ENCODE measurements at places on chromosomes 5 and 9.

DNA sequence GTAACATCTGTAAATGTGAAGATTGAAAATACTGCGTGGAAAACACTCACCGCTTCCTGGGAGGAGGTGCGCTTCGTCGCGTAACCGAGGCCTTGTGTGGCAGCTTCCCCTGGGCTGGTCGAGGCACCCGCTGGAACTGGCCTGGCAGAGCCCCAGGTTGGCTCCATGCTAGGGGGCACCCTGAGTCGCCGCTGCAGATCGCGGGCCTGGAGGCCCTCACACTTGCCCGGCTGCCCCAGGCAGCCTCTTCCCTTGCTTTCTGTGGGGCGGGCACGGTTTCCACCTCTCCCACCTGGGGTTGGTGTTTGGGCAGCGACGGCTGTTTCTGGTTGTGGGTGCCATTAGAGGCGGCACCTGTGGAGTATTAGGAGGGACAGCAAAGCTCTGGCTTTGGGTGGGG, 852 bp downstream of the ZNF354C start:
- no peak for DNase-seq

- peak; percentile 72 for DNase-seq
These were observed 17.3 kb downstream of the EEIG1 start for GRCh38 chr9:127963359-127964064.

GRCh38 chr5:4572311-4573100, 567.6 kb upstream of the ADAMTS16 start:
- no peak for DNase-seq

DNA sequence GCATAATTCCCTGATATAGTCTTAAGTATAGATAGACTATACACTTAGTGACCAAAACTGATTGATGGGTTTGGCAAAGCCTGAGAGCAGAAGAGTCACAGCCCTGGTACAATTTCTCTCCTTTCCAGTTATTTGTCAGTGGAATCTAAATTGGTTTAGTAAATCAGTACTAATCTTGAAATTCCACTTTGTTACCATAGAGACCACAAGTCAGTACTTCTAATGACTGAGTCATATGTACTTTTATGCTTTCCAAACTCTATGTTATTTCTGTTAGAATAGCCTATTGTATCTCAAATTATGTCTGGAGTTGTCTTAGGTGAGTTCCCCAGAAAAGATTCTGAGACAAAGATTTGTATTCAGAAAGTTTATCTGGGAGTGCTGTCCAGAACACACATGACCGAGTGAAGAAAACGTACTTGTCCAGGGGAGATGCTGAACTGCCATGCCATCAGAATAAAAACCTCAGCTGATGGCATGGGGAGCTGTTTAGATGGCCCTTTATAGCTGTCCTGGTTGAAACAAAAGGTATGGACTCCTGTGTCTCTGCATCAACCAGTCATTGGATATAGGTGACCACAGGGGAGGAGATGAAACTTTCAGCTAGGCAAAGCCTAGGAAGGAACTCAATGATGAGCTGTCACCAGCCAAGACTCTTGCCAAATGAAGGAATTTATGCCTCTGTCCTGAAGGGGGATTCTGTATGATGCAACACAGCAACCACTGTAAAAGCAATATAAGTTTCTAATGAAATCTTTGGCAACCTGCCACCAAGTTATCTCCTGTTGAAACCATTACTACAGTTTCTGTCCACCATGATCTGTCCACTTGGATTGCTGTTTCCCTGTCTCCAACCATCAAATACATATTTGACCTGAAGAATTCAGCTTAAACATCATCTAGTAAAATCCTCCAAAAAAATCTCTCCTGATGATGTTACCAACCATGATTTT, 18.0 kb upstream of the SMC2 start:
- no peak for DNase-seq

DNA sequence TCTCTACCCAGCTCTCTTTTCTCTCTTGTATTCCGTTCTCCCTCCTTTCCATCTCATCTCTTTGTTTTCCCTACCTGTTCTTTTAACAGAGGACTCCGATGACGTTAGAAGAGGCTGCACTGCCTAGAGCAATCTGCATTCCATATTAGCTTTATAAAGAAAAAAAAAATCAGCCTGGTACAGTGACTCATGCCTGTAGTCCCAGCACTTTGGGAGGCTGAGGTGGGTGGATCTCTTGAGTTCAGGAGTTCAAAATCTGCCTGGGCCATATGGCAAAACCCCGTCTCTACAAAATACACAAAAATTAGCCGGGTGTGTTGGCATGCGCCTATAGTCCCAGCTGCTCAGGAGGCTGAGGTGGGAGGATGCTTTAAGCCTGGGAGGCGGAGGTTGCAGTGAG, 49.0 kb downstream of the DAPK1 start:
- DNase-seq = no peak

DNA sequence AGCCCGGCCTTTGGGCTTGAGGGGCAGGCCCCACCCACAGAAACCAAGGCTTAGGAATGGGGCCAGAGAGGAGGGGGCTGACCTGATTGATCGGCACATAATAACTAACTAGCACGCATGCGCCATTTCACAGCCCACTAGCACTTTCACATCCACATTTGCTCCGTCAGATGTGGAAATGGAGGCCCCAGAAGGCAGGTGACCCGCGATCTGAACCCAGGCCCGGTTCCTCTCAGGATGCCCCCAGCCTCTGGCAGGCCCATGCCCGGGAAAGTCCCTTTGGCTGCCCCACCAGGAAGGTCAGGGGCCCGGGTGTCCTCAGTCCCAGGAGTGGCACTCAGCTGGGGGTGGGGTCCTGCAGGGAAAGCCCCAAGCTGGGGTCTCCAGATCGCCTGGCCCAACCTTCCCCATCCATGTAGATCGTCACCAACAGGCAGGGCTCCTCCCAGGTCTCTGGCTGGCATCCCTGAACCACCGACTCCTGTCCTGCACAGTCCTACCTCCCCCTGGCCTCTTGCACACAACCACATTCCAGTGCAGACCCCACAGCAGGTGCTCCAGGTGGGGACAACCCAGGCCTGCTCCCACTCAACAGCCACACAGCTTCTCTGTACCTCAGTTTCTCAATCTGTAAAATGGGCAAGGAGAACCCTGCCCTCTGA, 46.7 kb downstream of the VAV2 start:
- no peak for DNase-seq

- DNase-seq = no peak
These were observed 55.0 kb upstream of the APC start for GRCh38 chr5:112682621-112683061.

GRCh38 chr5:163867324-163867723, 361.9 kb downstream of the MAT2B start:
- no peak for DNase-seq

DNA sequence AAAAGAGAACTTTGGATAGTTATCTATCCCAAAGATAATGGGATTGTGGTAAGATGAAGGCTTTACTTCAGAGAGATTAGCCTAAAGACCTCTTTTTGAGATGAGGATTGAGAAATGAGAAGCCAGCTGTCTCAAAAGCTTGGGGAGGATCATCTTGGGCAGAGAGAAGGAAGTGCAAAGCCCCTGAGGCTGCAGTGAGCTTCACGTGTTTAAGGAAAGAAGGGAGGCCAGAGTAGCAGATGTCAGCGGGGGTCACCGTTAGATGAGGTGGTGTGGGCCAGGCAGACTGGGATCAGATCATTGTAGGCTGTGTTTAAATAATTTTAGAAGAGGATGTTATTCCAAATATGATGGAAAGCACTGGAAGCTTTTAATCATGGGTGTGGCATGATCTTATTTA, 270.1 kb downstream of the ARHGEF28 start:
- no peak for DNase-seq

DNA sequence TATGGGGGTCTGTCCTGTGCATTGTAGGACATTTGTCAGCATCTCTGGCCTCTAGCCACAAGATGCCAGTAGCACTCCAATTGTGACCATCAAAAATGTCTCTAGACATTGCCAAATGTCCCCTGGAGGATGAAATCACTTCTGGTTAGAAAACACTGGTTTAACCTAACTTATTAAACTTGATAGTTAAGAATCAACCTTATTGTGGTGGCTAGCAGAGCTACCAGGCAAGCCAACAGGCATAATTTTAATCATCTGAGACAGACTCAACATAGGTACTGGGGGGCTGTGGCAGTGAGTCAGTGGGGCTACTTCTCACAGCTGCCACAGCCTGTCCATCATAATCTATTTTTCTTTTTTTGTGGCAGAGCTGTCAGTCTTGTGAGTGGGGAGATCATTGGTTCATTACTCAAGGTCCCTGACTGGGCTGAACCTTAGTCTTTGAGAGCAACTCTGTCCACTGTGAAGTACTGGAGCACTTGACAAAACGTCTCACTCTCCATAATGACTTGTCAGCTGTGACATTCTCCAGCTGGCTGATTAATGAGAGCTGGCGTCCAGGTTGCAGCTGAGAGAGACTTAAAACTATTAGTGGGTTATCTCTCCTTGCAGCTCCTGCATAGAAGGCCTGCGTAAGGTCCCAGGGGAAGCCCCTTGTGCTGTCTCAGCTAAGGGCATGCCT, 107.9 kb downstream of the DCP2 start:
- no peak for DNase-seq

DNA sequence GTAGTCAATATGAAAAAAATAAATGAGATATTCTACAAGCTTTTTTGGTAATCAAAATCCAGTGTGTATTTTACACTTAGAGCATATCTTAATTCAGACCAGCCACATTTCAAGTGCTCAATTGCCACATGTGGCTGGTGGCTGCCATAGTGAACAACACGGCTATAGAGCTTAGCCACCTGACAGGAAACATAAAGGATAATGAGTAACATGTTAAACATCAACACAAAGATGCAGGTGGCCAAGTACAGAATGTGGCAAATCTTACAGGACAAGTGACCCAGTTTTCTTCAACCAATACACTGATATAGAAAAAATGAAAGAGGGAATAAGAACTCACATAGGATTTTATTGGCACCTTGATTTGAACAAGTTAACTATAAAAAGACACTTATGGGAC, 61.4 kb downstream of the KIF24 start:
- no peak for DNase-seq

- no peak for DNase-seq
These were observed 97.2 kb upstream of the LMX1B start for GRCh38 chr9:126516561-126516935.

DNA sequence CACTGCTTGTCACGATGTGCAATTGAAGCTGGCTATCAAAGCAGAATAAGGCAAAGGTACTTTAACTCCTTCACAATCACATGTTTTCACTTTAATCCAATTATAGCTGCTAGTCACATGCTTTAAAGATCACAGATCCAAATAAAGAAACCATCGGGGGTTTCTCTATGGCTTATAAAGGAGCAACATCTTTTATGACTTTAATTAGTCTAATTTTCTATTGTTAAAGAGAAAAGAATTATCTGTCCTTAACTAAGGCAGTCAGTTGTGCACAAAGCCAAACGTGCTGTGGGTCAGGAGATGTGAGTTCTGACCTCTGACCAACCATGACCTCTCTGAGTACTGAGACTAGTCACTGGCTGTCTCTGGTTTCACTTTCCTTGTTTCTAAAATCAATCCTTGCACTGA, 561.1 kb downstream of the RAB3C start:
- DNase-seq = no peak

DNA sequence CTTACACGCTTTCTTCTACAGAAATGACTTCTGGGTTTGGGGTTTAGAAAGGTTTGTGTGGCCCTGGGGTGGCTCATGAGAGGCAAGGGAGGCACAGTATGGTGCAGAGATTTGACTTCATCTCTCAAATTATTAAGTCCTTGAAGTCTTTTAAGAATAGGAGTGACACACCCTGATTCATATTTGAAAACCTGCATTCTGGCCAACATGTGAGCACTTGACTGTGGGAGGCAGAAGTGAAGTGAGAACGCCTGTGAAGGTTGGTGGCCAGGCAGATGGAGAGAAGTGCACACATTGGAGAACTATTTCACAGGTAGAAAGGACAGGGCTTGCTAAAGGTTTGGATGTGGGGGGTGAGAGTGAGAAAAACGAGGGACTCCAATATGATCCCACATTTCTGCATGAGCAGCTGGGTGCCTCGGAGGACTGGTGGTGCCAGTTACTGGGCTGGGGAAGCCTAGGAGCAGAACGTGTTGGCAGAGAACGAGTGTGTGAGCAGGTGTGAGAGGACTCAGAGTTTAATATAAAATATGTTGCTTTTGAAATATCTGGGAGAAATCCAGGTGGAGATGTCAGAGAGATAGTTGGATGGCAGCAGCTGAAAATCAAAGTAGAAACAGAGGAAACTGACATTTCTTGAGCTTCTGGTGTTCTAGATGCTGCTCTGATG, 240.0 kb upstream of the ADAMTSL1 start:
- DNase-seq = no peak

DNA sequence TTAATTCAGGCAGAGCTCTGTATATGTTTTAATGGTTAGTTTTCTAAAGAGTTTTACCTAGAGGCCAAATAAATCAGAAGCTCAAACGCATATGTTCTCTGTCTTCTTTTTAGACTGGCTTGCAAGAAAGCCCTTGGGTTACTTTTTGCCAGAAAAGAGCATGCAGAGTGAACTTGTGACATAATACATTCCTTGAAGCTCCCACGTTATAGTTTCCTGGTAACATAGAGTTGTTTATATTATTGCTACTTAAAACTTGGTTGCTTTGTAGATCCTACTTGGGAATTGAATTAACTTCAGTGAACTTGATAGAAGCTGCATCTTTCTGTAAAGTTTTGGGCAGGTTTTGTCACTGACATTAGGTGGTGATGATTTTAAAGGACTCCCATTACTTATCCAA, 102.9 kb downstream of the C9orf152 start:
- no peak for DNase-seq

- DNase-seq = peak; percentile 79
These were observed 1.4 kb downstream of the OTULIN start for GRCh38 chr5:14665949-14666348.

DNA sequence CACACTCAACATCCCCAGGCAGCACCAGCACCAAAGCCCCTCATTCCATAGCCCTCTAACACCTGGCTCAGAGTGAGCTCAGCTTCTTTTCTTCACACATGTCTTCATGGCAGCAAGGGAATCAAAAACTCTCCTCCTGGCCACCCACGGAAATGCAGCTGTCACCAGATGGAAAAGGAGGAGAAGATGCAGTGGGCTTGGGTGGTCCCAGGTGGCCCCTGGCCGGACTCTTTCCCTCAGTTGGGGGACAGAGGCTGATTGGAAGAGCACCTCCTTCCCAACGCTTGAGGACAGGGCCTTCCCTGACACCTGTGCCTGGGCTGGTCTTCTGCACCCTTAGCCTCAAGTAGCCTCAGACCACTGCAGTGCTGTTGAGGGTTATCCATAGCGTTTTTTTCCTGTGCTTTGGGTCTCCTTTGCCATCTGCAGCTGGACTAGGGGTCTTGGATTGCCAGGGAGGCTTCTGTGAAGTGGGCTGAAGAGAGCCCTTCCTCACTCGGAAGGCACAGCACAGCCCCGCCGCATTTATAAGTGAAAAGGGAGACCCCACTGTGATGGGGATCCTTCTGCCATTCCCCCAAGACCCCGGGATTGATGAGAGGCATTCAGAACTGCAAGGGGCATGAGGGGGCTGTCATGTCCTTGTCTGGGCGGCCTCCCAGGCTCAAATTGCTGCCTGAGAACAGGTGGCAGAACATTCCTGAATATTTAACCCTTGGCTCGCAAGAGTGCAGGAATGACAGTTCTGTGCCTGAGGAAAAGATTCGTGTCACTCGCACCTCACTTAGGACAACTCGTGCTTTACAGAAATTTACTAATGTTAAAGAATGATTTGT, 200.0 kb downstream of the AUH start:
- DNase-seq = peak; percentile 9
